ENCODE measurements at places on chromosomes 1 and 21.

- no peak for DNase-seq
These were observed 7.8 kb downstream of the TNFRSF18 start for GRCh38 chr1:1198423-1199140.

DNA sequence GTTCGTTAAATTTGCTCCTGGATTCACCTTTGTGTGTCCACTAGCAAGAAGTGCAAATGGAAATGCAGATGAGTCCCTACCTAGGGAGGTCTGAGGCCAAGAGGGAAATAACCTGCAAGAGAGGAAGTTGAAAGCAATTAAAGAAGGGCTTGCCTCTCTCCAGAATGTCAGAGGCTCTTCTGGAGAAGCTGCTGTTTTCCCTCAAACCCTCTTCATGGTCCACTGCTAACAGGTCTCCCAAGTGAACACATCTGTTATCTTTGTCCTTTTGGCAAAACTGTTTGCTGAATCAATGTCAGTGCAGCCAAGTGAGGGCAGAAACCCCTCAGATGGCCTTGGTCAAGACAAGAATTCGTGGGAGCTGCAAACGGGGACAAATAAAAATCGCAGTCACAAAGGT is 177.3 kb upstream of the PLXNA2 start:
- DNase-seq = no peak

- DNase-seq = no peak
These were observed 60.9 kb upstream of the VCAM1 start for GRCh38 chr1:100658716-100659026.

DNA sequence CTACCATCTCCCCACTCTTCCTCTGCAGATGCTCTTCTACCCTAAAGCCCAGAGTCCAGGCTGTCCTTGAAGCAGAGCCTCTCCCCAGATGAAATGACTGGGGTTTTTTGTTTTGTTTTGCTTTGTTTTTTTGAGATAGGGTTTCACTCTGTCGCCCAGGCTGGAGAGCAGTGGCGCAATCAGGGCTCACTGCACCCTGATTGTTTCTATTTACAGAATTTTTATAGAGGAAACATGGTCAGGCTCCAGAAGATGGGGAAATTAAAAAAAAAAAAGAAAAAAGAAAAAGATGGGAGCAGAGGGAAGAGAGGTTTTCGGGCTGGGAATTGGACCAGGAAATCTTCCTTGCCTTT is 43.7 kb upstream of the ZNF281 start:
- DNase-seq = no peak

- no peak for DNase-seq
These were observed 135.9 kb downstream of the FGGY start for GRCh38 chr1:59432531-59433439.

GRCh38 chr1:158180741-158181576 is at the start of gene CD1D:
CD1D (plus strand) TSS chr1:158180895; CDS start chr1:158181102, 207 bp downstream.
- DNase-seq = peak; percentile 25

GRCh38 chr21:42194863-42195262 is 24.1 kb upstream of the ABCG1 start:
- no peak for DNase-seq

DNA sequence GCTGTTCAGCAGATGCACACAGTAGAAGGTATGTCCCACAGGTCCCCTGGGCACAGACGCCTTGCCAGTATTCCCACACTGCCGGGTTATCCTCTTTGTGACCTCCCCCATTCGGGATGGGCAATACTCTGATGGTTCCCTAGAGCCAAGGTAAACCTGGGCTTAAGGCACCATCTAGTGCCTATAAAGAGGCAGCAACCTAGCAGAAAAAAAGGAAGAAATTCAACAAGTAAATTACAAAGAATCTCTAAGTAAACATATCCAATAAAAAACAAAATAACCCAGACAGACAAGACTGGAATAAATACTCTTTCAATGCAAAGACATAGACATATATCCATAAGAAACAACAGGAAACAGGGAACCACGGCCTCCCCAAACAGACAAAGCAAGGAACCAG is 39.4 kb downstream of the HSF2BP start:
- DNase-seq = no peak

GRCh38 chr1:161994175-161994668 is 29.4 kb downstream of the OLFML2B start:
- peak; percentile 76 for DNase-seq

DNA sequence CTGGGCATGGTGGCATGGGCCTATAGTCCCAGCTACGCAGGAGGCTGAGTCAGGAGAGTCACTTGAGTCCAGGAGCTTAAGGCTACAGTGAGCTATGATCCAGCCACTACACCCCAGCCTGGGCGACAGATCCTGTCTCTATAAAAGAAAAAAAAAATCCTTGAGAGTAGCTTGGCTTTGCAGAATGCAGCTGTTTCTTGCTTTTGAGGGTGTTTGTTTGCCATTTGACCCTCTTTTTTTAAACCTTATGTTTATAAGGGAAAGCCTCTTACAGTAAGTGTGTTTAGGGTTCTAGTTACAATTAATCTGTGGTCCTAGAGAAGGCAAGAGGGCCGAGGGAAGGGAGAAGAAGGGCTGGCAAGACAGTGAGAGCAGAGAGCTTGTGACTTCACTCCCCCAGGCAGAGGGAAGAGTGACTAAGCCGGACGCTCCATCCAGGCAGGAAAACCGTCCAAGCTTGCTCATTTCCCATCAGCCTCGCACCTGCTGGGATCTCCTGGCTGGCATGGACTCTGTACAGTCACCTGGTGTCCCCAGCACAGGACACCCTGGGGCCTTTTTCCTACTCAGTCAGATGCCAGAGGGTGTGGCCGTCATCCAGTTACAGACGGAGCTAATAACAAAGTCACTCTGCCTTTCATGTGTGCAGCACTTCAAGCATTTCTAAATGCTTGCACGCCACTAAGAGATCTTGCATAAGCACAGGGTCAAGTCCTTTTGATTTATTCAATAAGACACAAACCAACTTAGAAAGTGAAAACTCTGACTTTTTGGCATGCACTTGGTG is 55.5 kb upstream of the PSEN2 start:
- peak; percentile 68 for DNase-seq

- DNase-seq = no peak
These were observed 53.3 kb downstream of the ERO1B start for GRCh38 chr1:236228411-236228810.

DNA sequence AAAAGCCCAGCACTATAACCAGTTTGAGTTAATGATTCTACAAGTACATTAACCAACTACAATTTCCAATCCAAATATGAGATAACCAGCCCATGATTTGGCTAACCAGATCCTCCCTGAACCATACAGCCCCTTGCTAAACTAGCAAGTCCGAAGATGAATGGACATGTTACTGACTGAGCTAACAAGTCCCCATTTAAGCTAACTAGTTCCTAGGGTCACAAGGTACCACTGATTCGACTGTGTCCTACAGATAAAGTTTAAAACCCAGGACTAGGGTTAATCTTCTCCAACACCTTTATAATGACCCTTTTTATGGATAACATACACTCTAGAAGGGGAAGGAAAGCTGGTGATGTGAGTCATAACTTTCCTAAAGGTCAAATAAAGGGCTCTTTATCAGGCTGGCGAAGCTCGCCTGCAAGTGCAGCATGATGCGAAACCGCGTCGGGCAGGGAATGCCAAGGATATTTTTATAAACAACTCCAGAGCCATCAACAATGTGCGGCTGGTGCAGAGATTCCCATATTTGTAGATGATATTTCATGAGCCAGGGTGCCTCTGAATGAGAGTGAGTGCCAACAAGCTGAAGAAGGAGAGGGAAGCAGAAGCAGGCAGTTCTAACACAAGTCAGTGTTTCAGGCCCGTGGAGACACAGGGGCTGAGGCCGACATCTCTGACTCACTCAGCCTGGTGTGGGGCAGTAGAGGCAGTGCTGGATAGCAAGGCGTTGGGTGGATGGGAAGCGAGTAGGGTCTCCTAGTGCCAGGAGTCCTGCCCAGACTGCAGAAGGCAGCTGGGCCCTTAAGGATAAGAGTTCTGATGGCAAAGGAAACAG is 75.6 kb upstream of the ROR1 start:
- no peak for DNase-seq

DNA sequence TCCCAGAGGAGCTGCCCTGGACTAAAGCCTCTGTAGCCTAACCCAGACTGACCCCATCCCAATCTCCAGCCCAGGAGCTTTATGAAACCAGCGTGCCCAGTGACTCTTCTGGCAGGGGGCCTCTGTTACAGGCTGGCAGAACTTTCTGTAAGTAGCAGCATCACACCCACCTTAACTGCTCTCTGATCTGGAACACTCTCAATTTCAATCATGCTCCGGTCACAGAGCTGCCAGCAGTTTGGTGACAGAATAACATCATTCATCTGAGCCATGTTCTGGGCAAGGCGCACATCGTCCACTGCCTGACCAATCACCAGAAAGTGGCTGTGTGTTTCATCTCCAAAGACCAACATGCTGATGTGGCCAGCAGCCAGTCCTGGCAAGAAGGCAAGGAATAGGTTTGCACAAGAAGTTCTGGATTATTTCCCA is 14.7 kb downstream of the ADCY10 start:
- DNase-seq = peak; percentile 58

- no peak for DNase-seq
These were observed 50.1 kb downstream of the SSBP3 start for GRCh38 chr1:54355931-54356679.

DNA sequence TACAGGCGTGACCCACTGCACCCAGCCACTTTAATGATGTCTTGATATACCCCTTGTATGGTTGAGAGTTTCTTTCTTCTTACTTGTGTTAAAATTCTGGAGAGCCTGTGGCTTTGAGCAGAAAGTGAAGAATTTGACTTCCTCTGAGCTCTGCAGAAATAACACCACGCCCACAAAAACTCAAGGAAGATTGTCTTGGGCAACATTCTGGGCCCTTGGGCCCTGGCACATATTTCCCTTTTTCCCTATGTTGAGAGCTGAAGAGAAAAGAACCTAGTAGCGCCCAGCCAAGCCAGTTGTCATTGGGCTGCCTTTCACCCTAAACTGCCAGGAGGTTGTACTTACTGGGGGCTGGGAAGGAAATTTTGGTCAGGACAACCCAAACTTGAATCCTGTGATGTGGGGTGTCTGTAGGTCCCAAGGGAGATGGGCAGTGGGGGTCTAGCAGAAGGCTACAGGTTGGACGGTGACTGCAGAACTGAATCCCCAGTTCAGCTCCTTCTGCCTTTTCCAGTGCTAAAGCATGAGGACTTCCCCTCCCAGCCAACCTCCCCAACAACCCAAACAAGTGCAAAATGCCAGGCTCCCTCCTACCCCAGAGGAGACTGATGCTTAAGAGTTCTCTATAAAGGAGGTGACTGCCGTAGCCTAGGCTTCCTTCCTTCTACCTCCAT is 11.7 kb upstream of the SNAPIN start:
- no peak for DNase-seq

DNA sequence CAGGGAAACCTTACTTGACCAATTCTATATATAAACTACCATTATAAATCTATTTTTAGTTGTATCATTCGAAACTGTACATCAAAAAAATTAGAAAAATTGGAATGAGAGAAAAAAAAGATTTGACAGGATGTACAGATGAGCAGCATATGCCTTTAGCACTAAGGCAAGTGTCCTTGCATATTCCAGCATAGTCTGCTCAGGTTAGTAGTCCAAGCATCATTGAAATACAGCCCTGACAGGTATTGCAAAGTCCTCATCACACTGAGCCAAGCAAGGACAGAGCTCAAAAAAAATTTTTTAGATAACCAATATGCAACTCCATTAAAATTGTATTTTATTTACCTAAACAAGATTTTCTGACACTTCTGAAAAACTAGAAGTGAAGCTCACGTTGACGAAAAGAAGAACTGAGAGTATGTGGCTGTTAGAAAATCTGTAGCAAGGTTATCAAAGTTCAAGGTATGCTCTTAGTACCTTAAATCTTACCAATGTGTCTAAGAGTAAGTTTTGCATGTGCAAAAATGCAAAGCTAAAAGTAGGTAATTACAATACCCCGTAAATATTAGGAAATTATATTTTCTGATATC is 465.6 kb upstream of the ADGRL4 start:
- no peak for DNase-seq

DNA sequence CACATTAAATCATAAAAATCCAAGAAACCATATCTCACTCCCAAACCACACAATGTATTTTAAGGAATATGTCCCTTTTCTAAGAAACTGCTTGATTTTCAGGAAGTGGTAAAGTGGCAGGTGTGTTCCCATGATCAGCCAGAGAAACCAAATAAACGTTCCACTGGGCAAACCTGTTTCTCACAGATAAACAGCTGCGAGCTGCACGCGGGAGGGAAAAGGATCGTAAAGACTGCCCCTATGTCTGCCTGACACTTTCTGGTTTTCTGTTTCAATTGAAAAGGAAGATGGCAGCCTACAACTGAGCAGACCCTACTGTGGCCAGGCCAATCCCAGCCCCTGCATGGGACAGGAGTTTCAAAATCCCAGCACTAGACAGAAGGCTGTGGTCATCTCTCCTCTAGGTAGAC is 36.6 kb downstream of the HIVEP3 start:
- no peak for DNase-seq

GRCh38 chr1:178937695-178938094 is 66.8 kb upstream of the ANGPTL1 start:
- DNase-seq = no peak

- DNase-seq = no peak
These were observed 25.0 kb downstream of the SLC37A1 start for GRCh38 chr21:42538479-42539275.

GRCh38 chr1:62334434-62334985 is 15.3 kb upstream of the KANK4 start:
- no peak for DNase-seq

DNA sequence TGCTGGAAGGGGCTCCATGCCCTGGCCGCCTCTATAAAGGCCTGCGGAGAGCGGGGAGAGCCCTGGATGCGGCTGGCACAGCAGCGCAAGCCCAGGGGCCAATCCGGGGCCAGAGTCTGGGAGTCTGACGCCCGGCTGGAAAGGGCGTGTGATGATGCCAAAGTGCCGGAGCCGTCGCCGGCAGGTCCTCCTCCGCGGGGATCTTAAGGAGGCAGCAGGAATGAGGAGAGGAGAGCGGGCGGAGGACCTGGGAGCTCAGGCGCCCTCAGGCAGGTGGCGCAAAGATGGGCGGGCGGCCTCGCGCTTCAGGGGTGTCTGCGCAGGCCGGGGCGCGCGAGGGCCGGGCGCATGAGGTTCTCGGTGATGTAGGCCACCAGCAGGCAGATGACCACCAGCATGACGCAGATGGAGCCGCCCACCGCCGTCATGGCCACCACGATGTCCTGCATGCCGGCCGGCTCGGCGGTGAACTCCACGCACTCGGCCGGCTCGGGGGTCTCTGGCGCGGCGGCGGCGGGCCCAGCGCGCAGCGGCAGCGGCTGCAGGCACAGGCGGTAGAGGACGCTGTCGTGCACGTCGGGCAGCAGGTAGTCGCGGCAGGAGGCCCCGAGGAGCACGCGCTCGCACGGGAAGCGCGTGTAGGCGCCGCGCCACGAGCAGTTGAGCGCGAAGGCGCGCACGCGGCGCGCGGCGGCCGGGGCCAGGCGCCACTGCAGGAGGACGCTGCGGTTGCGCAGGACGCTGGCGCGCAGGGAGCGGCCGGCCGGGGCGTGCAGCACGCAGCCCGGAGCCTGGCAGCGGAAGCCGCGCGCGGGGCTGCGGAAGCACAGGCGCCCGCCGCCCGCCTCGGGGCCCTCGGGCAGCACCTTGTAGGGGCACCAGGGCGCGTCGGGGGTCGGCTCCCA is 653 bp downstream of the FNDC10 start:
- peak; percentile 57 for DNase-seq

- DNase-seq = peak; percentile 67
These were observed 25.1 kb upstream of the BRDT start for GRCh38 chr1:91924146-91924545.

All from astrocyte of the hippocampus (primary cell).